Stimulated activated naive B cell treated with anti-CD40 and anti-IgM and Interleukin-4, amounts not matched to agents 10 μg/mL and 1 μg/mL and 100 μg/mL, for 72 hours (primary cell): ENCODE measurements at places on chromosomes 7 and 10.

DNA sequence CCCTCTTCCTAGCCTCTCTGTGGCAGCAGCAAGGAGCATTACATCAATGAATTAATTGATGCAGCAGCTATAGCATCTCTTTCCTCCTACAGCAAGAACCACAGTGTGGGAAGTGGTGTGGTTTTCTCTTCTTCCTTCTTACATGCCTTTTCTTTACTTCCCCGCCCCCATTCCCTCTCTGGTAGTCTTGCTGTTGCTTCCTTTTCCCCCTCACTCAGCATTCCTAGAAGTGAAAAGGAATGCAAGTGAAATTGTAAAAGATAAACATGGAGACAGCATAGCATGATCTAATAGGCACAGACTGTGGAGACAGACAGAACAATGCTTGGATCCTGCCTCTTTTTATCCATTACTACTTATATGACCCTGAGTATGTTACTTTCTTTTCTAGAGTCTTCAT, 370.5 kb upstream of the BMPER start:
- no peak for DNase-seq

- DNase-seq, result no peak
These were observed 85.5 kb upstream of the LRRC4 start for GRCh38 chr7:128116740-128117139.

DNA sequence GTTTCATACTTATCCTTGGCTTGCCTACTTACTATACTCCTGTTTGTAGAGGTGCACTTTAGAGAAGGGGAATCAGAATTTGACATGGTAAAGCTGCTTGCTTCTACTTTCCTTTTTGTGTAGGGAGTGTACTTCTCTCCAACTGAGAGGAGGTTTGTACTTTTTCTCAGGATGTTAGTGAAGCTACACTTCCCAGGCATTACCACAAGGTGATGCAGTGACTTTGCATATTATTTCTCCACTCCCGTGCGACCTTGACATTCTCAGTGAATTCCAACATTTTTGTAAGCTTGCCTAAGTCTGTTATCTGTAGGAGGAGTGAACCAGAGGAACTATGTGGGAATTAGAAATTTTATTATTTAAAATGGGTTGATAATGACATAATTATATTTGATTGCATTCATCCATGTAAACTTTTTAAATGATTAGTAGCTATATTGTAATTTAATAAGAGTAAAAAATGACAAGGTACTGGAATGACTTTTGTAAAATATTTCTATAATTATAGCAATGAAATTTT, 5.2 kb downstream of the TAX1BP1 start:
- no peak for DNase-seq

DNA sequence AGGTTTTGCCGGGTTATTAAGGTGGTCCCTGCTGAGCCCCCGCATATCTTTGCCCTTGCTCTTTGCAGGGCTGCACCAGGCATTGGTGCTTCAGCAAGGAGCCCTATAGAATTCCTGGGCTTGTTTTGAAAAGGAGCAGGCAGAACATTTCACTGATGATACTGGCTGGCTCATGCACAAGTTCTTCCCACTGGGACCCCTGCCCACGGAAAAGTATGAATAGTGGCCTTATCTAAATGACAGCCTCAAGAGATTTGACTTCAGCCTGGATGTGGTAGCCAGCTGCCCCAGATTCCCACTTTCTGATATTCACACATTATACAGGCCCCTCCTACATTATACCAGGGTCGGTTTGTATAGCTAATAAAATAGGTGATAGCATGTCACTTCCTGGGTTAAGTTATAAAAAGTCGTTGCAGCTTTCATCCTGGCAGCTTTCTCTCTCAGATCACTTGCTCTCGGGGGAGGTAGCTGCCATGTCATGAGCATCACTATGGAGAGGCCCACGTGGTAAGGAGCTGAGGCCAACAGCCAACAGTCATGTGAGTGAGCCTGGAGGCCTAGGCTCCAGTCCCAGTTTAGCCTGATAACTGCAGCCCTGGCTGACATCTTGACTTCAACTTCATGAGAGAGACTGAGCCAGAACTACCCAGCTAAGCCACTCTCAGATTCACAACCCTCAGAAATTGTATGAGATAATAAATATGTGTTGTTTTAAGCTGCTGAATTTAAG, 16.8 kb upstream of the CRTAC1 start:
- no peak for DNase-seq

- no peak for DNase-seq
These were observed 42.9 kb upstream of the PCBD1 start for GRCh38 chr10:70931168-70931815.
